ENCODE measurements at places on chromosomes 3 and 15.

- DNase-seq = no peak
Observed at GRCh38 chr15:45113380-45113990, 487 bp downstream of the DUOX2 start.

DNA sequence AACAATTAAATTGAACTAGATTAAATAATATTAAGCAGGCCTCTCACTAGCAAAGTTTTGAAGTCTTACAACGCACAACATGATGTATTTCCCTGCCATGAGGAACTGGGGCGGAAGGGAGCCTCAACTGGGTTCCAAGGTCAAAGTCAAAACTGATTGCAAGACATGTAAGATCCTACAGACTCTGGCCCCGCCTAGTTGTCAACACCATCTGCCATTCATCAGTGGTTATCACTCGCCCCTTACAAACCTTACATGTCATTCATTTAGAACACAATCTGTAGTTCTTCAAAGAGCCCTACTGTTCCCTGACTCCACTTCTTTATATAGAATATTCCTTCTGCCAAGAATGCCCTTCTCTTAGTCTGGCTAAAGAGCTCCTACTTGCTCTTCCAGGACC lies 10.0 kb downstream of the ATP13A3 start:
- no peak for DNase-seq

GRCh38 chr3:129248286-129248979 lies 973 bp upstream of the COPG1 start:
- no peak for DNase-seq

DNA sequence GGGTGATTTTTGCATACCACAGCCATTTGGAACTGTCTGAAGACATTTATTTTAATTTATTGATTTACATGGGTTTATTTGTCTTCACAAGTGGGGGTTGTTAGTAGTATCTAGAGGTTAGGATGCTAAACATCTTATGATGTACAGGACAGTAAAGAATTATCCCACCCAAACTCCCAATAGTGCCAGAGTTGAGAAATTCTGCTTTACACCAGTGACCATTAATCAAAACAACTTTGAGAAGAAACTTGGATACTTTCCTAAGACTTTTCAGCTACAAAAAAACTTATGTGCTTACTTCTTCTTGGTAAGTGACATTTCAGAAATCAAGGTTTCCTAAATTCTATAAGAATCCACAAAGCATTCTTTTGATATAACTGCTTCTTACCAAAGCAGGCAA lies 156.7 kb downstream of the SUCLG2 start:
- DNase-seq = no peak

DNA sequence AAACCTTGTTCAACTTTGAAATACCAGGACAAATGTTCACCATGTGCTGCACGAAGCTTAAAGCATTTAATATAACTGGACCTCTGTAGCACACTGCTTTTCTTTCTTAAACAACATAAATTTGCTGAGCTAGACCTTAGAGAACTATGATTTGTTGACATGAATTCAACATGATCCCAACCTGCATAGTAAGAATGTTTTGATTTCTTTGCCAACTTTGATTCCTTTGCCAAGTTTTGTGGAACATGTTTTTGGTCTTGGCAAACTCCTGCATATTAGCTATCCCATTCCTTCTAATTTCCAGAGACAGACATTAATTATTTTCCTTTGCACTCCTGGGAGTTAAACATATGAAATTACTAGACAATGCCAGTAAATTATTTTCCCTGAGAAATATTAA lies 197.2 kb upstream of the RBMS3 start:
- DNase-seq = no peak

GRCh38 chr3:153372326-153372725 lies 210.3 kb downstream of the RAP2B start:
- no peak for DNase-seq

- no peak for DNase-seq
Observed at GRCh38 chr3:9208605-9209152, 40.8 kb downstream of the SRGAP3 start.

GRCh38 chr3:20608054-20608738 lies 422.2 kb upstream of the SGO1 start:
- DNase-seq = no peak

GRCh38 chr3:11221818-11222415 lies 50.3 kb upstream of the ATG7 start:
- DNase-seq = no peak

DNA sequence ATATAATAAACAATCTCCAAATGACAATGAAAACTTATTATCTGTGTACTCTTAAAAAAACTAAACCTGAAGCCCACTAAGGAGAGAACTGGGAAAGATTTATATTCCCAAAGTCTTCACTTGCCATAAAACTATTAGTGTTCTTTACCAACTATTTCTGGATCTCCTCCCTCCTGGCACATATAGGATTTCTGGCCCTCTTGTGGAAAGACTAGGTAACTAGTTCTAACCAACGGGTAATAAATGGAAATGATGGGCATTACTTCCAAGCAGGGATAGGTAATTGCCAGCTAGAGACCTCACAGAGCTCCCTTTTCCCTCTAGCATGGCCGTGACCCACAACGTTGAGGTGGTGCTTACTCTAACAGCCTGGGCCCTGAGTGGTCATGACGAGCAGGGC lies 110.1 kb downstream of the DNAH12 start:
- DNase-seq = no peak

- no peak for DNase-seq
Observed at GRCh38 chr3:145118303-145118702, 1042.7 kb downstream of the PLOD2 start.

DNA sequence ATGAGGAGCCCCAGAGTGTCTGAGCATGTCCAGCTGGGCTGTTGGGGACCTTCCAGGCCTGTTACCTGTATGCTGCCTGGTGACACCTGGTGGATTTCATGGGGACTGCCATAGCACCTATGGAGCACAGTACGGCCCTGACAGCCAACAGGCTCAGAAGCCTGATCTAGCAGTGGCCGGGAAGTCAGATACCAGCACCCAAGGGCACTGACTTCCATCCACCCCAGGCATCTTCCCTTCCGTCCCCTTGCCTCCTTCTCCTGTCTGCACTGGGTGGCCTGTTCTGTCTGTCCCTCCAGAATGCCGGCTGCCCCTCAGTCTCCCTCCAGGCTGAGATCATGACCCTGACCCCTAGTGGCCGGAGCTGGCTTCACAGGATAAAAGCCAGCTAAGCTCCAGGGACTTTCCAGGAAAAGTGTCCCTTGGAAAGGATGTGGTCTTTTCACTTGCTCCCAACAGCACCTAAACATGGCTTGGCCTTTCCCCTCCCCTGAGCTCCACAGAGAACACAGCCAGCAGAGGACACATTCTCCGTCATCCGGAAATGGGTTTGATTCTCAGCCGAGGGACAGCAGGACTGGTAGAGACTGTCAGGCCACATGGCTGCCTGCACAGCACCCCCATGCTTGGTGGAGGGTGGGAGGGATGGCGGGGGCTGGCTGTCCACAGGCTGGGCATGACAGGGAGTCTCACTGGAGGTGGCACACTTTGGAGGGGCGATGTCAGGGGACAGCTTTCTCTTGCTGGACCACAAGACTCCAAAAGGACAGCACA lies 9.5 kb downstream of the RPS17 start:
- peak; percentile 56 for DNase-seq

- no peak for DNase-seq
Observed at GRCh38 chr15:42933886-42934667, 13.5 kb upstream of the TTBK2 start.

DNA sequence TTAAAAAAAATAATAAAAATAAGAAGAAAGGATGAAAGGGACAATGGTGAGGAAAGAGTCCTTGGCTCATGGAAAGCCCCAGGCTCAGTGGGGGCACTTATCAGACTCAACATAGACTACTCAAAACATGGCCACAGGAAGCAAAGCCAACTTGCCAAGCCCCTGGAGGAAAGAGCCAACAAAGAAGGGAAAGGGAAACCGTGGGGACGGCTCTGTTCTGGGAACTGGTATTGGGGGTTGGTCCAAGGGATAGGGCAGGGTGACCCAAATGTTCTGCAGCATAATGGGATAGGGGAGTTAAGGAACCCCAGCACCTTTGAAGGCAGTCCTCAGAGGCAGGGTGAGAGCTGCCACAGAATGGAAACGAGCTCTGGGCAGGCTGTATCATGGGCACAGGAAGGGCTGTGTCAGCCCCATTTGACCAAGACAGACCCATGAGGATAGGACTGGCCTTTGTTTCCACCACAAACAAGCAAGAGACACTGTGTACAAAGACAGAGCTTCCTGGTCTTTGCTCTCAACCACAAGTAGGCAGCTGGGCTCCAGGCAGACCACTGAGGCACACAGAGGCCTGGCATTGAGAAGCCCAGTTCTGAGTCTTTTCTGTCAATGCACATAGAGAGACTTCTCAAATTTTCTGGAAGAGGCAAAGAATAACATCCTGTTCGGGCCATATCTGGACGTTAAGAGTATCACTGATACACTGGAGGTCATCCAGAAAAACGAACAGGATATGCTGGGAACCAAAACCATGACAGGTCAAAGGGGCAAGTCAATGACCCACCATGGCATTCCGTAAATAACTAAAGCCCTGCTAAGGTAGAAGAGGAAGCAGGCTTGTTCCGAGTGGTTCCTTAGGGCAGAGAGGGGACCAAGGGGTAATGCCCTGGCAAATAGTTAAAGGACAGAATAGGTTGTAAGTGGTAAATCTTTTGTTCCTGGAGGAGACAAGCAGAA lies 10.6 kb upstream of the SEMA7A start:
- DNase-seq = no peak

GRCh38 chr3:52714335-52715302 lies 8.7 kb downstream of the SPCS1 start:
- no peak for DNase-seq

GRCh38 chr15:82158811-82159210 lies 103.7 kb downstream of the EFL1 start:
- no peak for DNase-seq

GRCh38 chr3:100779480-100779879 lies 70.2 kb downstream of the TFG start:
- DNase-seq = no peak

GRCh38 chr3:191216510-191216909 lies 17.5 kb downstream of the OSTN start:
- DNase-seq = no peak

- no peak for DNase-seq
Observed at GRCh38 chr15:38930851-38931572, 366.4 kb upstream of the RASGRP1 start.

DNA sequence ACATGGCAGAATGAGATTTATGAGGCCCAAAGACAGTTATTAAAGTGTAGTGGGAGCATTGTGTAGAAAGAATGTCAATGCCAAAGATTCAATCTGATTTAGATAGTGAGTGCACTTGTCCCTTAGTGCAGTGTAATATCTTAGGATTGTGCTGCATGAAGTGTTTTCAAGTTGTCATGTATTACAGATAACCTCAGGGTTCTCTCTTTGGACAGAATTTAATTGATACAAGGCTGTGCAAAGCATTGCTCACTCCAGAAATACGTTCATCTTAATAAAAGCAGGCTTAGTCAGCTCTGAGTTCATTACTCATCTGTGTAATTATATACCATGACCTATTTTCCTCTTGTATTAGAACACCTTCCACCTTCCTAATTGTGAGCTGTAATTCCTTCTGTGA lies 16.0 kb upstream of the GPR171 start:
- DNase-seq = no peak

DNA sequence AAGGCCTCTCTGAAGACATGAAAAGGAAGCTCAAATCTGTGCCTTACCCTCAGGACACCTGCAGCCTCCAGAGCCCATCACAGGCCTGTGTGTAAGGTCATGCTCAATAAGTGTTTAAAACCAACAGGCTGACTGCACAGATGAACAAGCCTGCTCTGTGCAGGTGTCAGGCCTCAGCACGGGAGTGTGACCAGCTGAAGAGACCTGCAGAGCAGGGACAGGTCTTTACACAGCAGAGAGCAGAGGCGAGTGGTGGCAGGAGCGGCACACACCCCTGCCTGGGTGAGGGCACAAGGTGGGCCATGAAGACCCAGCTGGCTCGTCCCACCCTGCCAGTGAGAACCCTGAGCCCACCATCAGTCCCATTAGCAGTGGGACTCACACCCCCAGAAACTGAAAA lies 56.9 kb downstream of the ROPN1B start:
- no peak for DNase-seq
